ENCODE measurements at places on chromosomes 7 and 10.

GRCh38 chr10:132730573-132730953 is 55.4 kb downstream of the NKX6-2 start:
- no peak overlapping the region for H3K4me3 ChIP-seq
- no peaks in the 10 kb centered on the region for H3K27me3 ChIP-seq
- no peak overlapping the region for H3K27ac ChIP-seq
- no peak for DNase-seq
- H3K4me1 ChIP-seq = no peaks in the 10 kb centered on the region
- no peaks in the 10 kb centered on the region for H3K36me3 ChIP-seq

DNA sequence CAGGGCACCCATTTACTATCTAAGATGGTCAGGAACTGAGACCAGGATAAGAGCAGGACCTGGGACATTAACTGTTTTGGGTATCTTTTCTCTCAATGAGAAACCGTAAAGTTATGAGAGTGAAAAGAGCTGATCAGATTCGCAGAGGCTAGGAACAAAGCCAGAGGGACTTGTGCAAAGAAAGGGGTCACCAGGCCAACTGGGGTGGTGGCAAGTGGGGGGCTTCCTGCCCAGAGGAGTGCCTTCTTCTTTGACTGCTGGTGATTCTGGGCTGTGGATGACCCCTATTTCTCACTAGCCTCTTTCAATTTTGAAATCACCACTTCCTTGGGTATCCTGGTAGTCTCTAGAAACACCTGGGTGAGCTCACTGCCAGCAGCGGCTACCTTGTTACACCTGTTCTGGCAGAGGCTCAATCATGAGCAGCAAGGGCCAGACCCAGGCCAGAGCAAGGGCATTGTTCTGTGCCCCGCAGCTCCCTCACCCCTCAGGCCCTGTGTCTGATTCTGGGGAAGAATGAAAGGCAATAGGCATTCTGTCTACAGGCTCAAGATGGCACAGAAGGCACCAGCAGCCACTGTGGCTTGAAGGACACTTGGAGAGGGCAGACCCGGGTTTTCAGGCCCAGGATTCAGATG is 999 bp downstream of the SFTPD start:
- no peak overlapping the region for H3K4me3 ChIP-seq
- H3K4me1 ChIP-seq = no peaks in the 10 kb centered on the region
- H3K27ac ChIP-seq = no peak overlapping the region
- no peak for DNase-seq
- no peaks in the 10 kb centered on the region for H3K27me3 ChIP-seq

GRCh38 chr10:98366062-98366530 is 48.9 kb downstream of the PYROXD2 start:
- no peaks in the 10 kb centered on the region for H3K27me3 ChIP-seq
- H3K36me3 ChIP-seq = no peaks in the 10 kb centered on the region
- no peak overlapping the region for H3K27ac ChIP-seq
- peaks cover 5% of the 10 kb centered on the region for H3K4me1 ChIP-seq

GRCh38 chr10:69498711-69499471 is 47.6 kb downstream of the TSPAN15 start:
- H3K27me3 ChIP-seq = no peaks in the 10 kb centered on the region
- H3K4me3 ChIP-seq = no peak overlapping the region
- peaks cover 4% of the 10 kb centered on the region for H3K4me1 ChIP-seq
- no peaks in the 10 kb centered on the region for H3K36me3 ChIP-seq
- DNase-seq = no peak

DNA sequence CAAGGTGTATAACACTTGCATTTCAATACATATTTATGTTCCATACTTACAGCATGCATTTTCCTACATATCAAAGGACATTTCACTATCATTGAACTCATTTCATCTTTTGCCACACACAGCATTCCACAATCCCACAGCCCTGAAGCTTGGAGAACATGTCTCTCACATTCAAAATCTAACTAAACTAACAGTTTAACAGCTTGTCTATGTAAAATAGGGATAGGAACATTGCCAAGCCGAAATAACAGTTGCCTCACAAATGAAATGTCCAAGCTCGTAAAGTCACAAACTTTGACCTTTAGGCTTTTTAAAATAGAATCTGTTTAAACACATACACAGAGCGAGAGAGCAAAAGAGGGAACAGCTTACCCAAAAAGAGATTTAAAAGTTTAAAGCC is 65.3 kb downstream of the HGF start:
- no peaks in the 10 kb centered on the region for H3K36me3 ChIP-seq
- H3K27me3 ChIP-seq = no peaks in the 10 kb centered on the region
- no peak overlapping the region for H3K27ac ChIP-seq

- H3K4me3 ChIP-seq = no peak overlapping the region
- H3K27ac ChIP-seq = no peak overlapping the region
- no peaks in the 10 kb centered on the region for H3K4me1 ChIP-seq
- peaks cover 5% of the 10 kb centered on the region for H3K36me3 ChIP-seq
These were observed 208.0 kb downstream of the SFMBT2 start for GRCh38 chr10:7202793-7203355.

DNA sequence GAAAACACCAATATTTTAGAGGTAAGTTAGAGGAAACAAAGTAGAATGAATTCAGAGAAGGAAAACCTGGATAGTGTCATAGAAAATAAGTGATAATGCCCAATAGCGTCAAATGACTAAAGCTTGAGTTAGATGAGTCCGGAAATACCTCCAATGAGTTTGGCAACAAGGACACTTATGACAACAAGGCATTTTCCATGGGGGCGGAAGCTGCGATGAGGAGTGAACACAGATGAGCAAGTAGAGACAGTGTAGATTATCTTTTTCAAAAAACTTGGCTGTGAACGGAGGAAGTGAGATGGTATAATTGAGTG is 383 bp upstream of the R3HCC1L start:
- peak overlapping the region; percentile 87 for H3K4me3 ChIP-seq
- H3K36me3 ChIP-seq = no peaks in the 10 kb centered on the region

- no peaks in the 10 kb centered on the region for H3K4me1 ChIP-seq
- no peak overlapping the region for H3K4me3 ChIP-seq
- H3K36me3 ChIP-seq = no peaks in the 10 kb centered on the region
- H3K27ac ChIP-seq = no peak overlapping the region
These were observed 34.6 kb downstream of the CHST3 start for GRCh38 chr10:71998840-71999194.

- no peaks in the 10 kb centered on the region for H3K27me3 ChIP-seq
- H3K36me3 ChIP-seq = no peaks in the 10 kb centered on the region
- no peak for DNase-seq
- no peaks in the 10 kb centered on the region for H3K4me1 ChIP-seq
- H3K4me3 ChIP-seq = no peak overlapping the region
- no peak overlapping the region for H3K27ac ChIP-seq
These were observed 227.3 kb downstream of the TCF7L2 start for GRCh38 chr10:113177156-113177935.

DNA sequence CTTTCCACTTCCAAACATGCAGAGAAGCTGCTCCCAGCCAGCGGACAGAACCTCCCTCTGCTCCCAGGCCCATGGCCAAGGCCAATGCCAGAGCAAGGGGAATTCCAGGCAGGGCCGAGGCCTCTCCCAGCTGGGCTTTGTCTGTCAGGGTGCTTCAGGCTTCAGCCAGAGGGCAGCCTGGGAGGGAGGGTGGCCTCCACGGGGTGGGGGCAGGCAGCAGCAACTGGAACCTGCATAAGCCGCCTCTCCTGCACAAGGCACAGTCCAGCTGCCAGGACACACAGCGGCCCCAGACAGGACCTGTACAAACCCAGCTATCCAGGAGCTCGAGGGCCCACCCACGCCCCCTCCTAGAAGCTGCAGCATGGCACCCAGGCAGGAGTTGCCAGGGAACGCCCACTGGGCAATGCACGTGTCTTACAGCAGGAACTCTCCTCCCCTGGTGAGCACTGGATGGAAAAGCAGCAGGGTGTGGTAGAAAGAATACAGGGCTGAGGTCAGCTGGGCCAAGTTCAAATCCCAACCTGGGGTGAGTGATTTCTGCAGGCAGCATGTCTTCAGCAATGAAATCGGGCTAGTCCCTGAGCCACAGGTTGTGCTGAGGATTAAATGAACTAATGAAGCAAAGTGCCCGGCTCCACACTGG is 7.6 kb downstream of the FAM53B start:
- no peaks in the 10 kb centered on the region for H3K27me3 ChIP-seq
- H3K36me3 ChIP-seq = no peaks in the 10 kb centered on the region
- no peak overlapping the region for H3K27ac ChIP-seq
- H3K4me1 ChIP-seq = peaks cover 100% of the 10 kb centered on the region
- no peak for DNase-seq
- H3K4me3 ChIP-seq = no peak overlapping the region

GRCh38 chr7:73773700-73774517 is 3.8 kb upstream of the CLDN3 start:
- no peaks in the 10 kb centered on the region for H3K27me3 ChIP-seq
- no peak overlapping the region for H3K4me3 ChIP-seq
- no peak overlapping the region for H3K27ac ChIP-seq
- no peaks in the 10 kb centered on the region for H3K36me3 ChIP-seq
- no peaks in the 10 kb centered on the region for H3K4me1 ChIP-seq
